ENCODE measurements at places on chromosomes 5 and 9.

DNA sequence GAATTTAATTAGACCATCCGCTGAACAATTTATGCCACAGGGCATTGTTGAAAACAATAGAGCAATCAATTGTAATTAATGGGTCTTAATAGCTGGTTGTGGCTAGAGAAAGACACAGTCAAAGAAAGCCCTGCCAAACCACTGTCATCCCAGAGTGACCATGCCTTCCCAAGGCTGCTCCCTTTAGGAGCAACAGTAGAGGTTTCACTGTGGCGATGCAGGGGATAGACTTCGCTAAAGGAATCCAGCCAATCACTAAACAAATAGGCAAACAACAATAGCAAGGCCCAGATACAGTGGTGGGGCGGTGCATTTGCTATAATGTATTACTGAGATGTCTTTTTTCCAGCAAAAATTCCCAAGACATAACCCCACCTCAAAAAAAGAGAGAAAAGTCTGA, 87.8 kb upstream of the SLC27A6 start:
- no peak for DNase-seq

DNA sequence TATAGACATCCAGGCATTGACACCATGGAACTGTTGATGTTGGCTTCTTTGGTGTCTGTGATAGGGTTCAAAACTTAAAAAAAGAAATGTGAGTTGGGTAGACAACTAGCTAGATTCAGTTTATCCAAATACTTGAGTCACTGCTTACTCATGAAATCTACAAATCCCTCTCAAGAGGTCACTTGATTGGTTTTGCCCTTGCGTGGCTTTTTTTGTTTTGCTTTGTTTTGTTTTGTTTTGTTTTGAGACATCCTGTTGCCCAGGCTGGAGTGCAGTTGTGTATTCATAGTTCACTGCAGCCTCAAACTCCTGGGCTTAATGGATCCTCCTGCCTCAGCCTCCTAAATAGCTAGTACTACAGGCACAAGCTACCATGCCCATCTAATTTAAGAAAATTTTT, 10.5 kb upstream of the ENTREP1 start:
- no peak for DNase-seq

DNA sequence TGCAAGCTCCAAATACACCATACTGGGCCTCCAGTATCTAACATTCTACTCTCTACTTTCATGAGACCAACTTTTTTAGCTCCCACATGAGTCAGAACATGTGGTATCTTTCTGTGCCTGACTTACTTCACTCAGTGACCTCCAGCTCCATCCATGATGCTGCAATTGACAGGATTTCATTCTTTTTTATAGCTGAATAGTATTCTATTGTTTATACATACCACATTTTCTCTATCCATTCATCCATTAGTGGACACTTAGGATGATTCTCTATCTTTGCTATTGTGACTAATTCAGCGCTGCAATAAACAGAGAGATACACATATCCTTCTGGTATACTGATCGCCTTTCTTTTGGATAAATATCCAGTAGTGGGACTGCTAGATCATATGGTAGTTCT, 68.5 kb downstream of the EPB41L4A start:
- no peak for DNase-seq

GRCh38 chr5:83281658-83282057, 189.9 kb upstream of the VCAN start:
- peak; percentile 33 for DNase-seq

- no peak for DNase-seq
Observed at GRCh38 chr9:115025721-115026120, 92.2 kb downstream of the TNC start.

GRCh38 chr5:71932131-71932654, 175.1 kb upstream of the MAP1B start:
- no peak for DNase-seq

DNA sequence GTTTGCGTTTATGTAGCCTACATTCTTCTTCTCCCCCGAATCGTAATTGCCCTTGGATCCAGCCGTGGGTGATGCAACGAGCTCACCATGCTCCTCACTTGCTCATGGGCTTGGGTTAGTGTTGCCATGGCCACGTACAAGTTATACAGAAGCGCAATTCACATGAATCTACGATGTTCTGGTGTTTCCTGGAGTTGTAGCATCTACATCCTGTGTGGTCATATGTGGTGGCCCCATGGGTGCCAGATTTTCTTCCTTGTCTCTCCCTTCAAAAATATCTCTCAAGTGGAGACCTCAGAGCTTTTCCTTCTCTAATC, 115.3 kb downstream of the TLE4 start:
- DNase-seq = no peak

GRCh38 chr9:7137040-7137439, 379.3 kb downstream of the KDM4C start:
- no peak for DNase-seq

DNA sequence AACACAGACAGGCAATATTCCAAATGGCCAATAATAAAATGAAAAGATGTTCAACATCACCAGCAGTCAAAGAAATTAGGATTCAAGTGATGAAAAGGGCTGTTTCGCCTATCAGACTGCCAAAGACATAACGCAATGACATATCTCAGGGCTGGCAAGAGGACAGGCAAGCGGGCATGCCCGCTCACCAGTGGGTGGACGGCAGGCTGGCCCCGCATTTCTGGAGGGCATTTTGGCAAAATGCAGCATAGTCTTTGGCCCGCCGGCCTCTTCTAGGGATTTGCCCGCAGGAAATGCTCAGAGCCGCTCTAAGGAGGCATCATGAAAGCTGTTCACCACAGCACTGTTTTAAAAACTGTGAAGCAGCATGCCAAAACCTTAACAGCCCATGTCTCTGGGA, 1.4 kb upstream of the PPP1R26 start:
- DNase-seq = no peak

GRCh38 chr9:91223000-91223399, 138.7 kb downstream of the AUH start:
- no peak for DNase-seq

DNA sequence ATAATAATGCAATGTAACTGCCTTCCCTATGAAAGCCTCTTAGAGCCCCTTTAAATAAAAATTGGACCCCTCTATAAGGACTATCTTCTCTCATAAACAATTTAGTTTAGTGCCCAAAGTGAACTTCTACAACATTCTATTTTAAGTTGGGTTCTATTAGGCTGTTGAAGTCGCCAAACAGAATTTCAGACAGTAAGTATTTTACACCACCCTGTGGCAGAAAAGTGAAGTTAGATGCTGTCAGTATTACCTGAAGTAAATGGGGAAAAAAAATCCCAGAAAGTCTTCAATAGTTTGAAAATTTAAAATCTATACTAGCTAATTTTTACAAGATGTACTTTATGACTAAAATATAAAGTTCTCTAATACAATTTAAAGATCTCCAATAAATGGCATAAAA, 29.5 kb downstream of the CAAP1 start:
- DNase-seq = no peak

- DNase-seq = no peak
Observed at GRCh38 chr9:84166891-84167290, 173.7 kb downstream of the SLC28A3 start.

DNA sequence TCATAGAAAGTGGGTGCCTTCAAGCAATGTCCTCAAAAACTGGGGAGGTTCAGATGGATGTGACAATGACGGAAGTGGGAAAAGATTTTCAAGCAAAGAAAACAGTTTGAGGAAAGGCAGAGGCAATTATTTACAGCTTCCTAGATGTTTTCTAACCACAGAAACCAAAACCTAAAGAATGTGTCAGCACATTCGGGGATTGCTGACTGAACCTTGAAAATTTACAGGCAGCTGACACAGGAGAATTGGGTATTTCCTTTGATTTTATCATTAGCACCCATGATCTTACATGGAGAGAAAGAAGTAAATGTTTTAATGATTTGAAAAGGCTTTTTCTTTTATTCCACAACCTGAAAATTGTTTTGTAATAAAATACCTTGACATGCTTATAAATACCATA, 369.0 kb downstream of the ACTL7B start:
- DNase-seq = no peak

- no peak for DNase-seq
Observed at GRCh38 chr5:81688215-81688614, 62.7 kb downstream of the SSBP2 start.

DNA sequence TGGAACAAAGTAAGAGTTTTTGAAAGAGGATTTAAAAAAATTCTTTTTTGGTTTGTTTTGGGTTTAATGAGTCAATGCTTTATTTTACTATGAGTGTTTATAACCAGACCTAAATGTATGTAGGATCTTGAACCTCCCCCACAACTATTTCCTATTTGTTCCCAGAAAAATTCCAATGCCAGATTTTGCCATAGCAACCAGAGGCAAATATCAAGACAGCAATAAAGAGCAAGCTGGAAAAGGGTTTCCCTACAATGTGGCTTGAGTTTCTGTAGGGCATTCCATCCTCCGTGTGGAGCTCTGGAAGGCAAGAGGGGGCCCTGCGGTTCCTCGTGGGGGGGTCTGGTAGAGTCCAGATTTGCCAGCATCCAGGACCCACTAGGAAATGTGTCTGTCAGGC, 27.8 kb upstream of the GDNF start:
- peak; percentile 54 for DNase-seq

DNA sequence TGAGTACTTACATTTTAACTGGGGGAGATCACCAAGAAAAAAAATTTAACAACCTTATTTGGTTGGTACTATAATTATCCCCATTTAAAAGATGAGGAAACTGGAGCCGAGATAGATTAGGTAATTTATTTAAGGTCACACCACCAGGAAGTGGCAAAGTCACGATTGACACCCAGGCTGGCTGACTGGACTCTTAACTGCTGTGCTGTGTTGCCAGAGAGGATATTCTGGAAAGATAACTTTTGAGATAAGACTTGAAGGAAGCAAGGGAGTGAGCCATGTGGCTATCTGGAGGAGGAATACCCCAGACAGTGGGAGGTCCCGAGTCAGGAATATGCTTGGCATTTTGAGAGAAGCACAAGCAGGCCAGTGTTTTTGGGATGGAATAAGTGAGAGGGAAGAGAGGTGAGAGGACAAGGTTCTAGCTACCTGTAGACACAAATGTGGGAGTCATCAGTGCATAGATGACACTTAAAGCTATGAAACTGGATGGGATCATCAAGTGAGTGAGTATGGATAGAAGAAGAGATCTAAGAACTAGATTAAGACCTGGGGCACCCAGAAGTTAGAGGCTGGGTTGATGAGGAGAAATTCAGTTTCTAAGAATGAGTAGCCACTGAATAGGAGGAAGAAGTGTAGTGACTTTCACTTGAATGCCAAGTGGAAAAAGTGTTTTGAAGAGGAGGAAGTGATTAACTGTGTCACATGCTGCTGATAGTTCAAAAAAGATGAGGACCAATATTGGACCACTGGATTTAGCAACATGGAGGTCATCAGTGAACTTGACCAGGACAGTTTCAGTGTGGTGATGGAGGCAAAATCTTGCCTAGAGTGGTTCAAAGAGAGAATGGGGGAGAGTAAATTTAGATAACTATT, 25.6 kb downstream of the PDE8B start:
- DNase-seq = no peak

GRCh38 chr9:3502560-3503398, 23.0 kb downstream of the RFX3 start:
- DNase-seq = no peak

- DNase-seq = no peak
Observed at GRCh38 chr5:141477815-141478214, 2.0 kb downstream of the PCDHGC3 start.

- no peak for DNase-seq
Observed at GRCh38 chr5:36720688-36721087, 114.3 kb downstream of the SLC1A3 start.

GRCh38 chr5:140672455-140673186, 755 bp downstream of the DND1 start:
- DNase-seq = no peak

DNA sequence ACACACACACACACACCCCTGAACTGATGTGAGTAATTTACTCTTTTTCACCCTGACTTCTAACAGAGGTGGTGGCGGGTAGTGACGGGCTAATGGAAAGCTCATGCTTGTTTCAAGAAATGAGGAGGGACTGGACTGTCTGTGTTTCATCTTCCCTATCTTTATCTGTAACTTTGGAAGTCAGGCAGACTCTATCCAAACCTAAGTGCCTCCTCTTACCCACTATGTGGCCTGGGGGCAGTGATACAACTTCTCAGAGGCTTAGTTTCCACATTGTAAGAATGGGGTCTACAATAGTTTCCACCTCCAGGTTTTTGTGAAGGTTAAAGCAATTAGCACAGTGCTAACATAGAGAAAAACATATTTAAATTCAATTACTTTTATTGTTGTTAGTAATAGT, 5.9 kb upstream of the TRPM3 start:
- DNase-seq = no peak
